ENCODE measurements at places on chromosomes 1 and 21.
A peak's percentile ranks its signal among the peaks of the same experiment; 100 is the strongest.

GRCh38 chr1:53001128-53001527 lies 60.9 kb upstream of the PODN start:
- DNase-seq: no peak

GRCh38 chr1:240925273-240925672 lies 313.3 kb upstream of the GREM2 start:
- DNase-seq: no peak

- no peak for DNase-seq
These were observed 25.2 kb upstream of the EXO1 start for GRCh38 chr1:241822846-241823245.

GRCh38 chr1:82153752-82154151 lies 353.0 kb downstream of the ADGRL2 start:
- DNase-seq: no peak

GRCh38 chr1:199978408-199978940 lies 49.0 kb upstream of the NR5A2 start:
- no peak for DNase-seq

DNA sequence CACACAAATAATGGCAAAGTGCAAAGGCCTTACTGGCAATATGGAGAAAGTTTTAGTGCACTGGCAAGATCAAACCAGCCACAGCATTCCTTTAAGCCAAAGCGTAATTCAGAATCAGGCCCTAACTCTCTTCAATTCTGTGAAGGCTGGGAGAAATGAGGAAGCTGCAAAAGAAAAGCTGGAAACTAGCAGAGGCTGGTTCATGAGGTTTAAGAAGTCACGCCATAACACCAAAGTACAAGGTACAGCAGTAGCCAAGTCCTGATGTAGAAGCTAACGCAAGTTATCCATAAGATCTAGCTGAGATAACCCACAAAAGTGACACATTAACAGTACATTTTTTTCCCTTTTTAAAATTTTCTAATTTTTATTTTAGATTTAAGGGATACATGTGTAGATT lies 57.1 kb downstream of the SLC27A3 start:
- DNase-seq: no peak

- no peak for DNase-seq
These were observed 73.2 kb downstream of the ADGRL2 start for GRCh38 chr1:81873946-81874345.

GRCh38 chr1:184641894-184642293 lies 112.8 kb downstream of the EDEM3 start:
- DNase-seq: no peak

GRCh38 chr1:223052931-223053330 lies 90.1 kb downstream of the TLR5 start:
- no peak for DNase-seq

- DNase-seq: no peak
These were observed 80.4 kb upstream of the TARDBP start for GRCh38 chr1:10932088-10932487.

DNA sequence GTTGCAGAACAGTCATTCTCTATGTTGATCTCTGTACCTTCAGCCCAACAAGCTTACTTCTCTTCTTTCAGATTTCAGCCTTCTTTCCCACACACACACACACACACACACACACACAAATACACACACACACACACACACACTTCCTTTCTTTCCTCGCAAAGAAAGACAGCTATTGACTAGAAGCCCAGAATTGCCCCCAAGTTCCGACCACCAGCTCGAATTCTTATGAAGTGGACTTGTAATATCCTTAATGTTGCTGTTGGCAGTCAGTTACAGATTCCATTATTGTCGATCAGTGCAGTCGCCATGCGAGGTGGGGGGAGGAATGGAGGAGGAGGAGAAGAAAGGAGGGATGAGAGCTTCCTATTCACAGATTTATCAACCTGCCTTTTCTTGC lies 125.5 kb downstream of the CLEC20A start:
- DNase-seq: no peak

GRCh38 chr1:234405676-234406075 lies 32.4 kb downstream of the COA6 start:
- no peak for DNase-seq

- DNase-seq: peak; percentile 19
These were observed 16.9 kb downstream of the NPHP4 start for GRCh38 chr1:5975133-5975880.

- DNase-seq: no peak
These were observed 1596.9 kb downstream of the PLA2G4A start for GRCh38 chr1:188425687-188426086.

GRCh38 chr1:10514490-10515235 lies 39.9 kb downstream of the PEX14 start:
- DNase-seq: peak; percentile 56

DNA sequence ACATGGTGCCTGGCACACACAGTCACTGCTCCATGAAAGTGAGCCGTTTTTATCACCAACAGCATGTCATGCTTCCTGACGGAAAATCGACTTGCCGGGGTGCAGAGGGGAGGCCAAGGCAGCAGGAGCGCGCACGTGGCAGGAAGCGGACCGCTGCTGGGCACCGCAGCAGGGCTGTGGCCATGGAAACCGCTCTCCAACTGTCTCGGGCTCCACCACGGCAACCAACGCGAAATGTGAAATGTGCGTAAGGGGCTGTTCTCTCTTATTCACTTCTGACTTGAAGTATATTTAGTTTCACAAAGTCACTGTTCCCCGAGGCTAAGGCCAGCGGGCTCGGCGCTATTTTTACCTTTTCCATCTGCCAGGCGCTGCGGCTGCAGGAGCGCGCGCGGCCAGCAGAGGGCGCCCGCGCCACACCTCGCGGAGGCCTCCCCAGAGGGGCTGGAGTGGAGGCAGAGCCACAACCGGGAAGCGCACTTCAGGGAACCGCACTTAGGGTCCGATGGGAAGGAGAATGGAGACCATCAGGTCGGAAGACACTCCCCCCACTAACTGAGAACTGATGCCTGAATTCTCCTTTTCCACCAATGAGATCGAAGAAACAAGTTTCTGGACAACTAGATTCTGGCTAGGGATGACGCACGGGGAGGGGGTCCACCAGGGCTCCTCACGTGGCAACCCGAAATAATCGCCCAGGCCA lies 19.7 kb downstream of the RCC2 start:
- no peak for DNase-seq

All from NCI-H1436 (cell line).